COR-L47 (cell line): ENCODE measurements at places on chromosomes 4 and X.

DNA sequence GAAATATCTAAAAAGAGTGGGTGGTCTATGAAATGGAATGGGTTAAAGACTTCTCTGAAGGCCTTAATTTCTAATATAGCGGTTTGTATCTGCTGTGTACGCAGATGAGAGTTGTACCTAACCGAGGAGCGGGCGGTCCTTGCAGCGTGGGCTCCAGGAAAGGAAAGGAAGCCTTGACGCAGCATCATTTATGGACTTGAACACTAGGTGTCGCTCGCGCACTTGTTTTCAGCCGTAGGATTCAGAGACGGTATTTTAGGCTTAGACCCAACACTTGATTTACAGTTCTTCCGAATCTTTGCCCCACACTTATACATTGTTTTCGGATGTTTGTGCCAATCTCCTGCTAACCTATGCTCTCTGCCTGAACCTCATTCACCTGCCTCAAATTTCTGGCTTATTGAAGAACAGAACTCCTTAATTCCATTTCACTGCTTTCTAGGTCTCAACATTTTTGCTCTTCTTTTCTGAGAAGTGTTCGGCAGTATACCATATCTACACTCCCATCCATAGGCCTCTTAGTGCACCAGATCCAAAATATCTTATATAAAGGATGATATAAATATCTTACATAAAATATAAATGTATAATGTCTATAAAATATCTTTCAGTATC, 48.9 kb upstream of the AADAT start:
- peak; percentile 58 for DNase-seq

DNA sequence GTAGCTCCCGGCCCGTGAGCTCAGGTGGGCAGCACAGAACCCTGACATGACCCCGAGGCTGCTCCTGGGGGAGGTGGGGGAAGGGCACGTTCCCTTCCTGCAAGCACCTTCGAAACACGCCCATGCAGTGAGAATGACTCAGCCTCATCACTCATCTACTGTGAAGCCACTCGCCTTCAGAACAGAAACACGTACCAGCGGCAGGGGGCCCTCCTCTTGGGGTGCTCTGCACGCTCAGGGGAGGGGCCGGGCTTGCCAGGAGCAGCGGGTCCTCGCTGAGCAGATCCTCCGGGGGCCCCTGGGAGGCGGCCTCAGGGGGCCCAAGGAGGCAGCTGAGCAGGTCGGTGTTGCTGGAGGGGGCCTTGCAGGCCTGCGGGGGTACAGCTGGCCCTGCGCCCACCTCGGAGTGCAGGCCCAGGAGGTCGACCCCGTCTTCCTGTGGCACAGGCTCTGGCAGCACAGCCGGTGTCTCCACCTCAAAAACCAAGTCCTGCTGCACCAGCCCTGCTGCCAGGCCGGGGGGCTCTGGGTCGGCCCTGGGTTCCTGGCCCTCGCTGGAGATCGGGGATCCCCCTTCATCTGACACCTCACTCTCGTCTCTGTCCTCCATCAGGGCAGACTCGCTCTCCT, 40.9 kb upstream of the CPLX1 start:
- no peak for DNase-seq

GRCh38 chrX:129549124-129549523, 9.1 kb downstream of the OCRL start:
- no peak for DNase-seq

GRCh38 chrX:147832707-147833348, 78.9 kb upstream of the FMR1 start:
- DNase-seq = no peak

DNA sequence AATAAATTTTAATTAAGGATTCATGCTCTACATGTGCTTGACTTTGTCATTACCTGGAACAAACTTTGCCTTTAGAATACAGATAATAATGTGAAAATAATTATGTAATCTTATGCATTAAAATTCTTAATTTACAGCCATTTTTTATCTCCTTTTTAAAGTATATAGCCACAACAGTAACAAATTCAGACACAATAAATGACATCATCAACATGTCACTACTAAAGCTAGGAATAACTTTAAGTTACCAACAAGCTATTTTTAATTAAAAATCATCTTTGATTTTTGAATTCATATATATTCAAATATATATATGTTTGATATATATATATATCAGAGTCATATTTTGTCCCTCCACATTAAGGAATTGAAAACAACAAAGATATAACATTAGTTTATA, 107.7 kb downstream of the MAD2L1 start:
- DNase-seq = no peak

- no peak for DNase-seq
Observed at GRCh38 chr4:996997-997374, 3.8 kb upstream of the SLC26A1 start.

DNA sequence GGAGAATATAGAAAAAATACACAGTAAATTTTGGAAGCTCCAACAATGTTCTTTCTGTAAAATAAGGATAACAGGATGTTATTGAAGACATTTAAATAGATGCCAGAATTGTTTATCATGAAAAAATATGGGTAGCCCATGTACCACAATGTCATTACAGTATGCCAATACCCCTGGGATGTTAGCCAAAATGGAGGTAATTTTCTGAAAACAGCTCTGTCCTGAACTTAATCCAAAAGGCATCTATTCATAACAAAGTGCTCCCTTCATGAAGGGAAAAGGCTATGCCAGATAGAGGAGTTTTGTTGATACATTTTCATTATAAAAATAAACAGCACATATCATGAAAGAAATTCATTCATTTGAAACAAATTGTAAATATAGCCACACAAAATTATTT, 1902.6 kb upstream of the AGA start:
- no peak for DNase-seq

DNA sequence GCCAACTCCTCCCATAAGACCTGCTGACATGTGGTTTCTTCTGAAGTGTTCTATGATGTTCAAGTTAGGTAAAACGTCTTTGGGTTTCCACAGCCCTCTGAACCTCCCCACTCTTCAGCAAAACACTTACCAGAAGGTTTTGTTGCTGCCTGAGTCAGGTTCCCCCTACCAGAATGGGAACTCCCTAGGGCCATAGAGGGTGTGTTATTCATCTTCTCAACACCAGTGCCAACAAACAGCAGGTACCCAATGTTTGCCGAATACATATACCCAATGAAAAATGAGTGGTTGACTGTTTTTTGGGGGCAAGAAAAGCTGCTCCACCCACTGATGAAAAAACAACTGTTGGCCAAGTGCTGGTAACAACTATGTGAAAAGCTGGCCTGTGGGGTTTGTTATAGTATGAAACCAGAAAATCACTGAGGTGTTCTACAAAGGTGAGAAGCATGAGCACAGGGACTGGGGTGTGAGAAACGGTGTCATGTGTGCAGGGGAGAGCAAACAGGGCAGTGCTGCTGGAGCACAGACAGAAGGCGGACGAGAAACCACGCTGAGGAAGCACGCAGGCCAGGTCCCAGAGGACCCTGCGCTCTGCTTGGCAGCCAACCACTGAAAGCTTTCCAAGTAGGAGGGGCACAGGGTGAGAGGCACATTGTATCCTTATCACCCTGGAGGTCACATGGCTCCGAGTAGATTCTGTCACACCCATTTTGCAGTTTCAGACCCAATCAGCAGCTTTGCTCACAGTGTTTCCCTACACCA, 28.8 kb downstream of the ATP8A1 start:
- DNase-seq = no peak

GRCh38 chr4:163367651-163368050, 24.0 kb downstream of the NPY5R start:
- no peak for DNase-seq

DNA sequence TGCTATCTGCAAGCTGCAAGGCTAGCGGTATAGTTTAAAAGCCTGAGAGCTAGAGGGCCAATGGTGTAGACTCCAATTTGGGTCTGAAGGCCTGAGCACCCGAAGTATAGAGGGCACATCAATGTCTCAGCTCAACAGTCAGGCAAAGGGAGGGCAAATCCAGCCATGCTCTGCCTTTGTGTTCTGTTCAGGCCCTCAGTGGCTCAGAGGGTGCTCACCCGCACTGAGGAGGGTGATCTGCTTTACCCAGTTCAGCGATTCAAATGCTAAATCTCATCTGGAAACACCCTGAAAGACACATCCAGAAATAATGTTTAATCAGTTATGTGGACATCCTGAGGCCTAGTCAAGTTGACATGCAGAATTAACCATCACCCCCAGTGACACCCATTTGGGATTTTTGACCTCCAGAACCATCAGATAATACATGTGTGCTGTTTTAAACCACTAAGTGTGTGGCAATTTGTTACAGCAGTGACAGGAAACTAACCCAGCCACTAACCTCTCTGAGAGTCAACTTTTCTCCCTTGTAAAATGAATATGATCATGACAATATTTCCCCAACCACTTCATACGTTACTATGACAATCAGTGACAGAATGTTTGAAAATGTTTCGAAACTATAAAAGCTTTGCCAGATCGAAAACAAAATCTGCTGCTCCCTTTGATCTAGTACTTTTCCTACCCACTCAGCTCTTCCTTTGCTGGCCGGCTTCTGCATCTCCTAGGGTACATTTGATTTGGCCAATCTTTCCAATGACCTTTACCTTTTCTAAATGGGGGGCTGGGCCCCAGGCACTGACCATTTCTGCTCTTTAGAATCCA, 8.4 kb upstream of the TBL1X start:
- no peak for DNase-seq

GRCh38 chr4:147749811-147750321, 18.0 kb downstream of the ARHGAP10 start:
- DNase-seq = peak; percentile 24

GRCh38 chr4:73575660-73576059, 44.6 kb downstream of the RASSF6 start:
- DNase-seq = no peak

DNA sequence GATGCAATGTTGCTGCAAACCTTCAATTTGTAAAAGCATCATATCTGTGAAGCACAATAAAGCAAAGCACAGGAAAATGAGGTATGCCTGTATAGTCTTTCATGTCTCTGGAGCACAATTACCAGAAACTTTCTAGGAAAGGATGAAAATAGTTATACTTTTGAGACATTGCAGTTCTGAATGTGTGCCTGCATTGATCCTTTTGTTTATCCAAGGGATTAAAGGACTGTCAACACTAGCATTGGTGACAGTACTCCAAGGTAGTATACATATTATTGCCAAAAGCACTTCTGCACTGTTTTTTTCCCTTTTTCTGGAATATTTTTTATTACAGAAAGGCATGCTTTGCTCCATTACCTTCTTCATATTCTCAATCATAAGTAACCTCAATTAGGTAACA, 476.0 kb downstream of the GABRG1 start:
- DNase-seq = no peak

GRCh38 chr4:15006416-15007024, 4.2 kb downstream of the CPEB2 start:
- no peak for DNase-seq

- DNase-seq = peak; percentile 84
Observed at GRCh38 chr4:78601013-78601412, 49.4 kb downstream of the ANXA3 start.

- DNase-seq = no peak
Observed at GRCh38 chr4:6802626-6803025, 20.1 kb downstream of the KIAA0232 start.

DNA sequence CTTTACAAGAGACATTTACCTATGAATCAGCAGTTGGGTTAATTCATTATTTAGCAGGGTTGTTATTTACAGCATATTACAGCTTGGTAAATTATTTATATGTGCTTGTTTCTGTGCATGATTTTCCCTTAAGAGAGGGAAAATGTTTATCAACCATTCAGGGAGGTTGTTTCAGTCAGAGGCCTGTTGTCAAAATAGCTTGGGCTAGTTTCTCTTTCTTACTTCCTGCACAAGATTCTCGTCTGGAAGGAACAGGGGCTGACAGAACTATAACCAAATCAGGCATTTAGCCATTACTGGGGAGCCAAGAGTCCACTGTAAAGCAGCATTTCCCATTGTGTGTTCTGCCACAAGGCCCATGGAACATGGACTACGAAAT, 135.8 kb downstream of the HS6ST2 start:
- no peak for DNase-seq

DNA sequence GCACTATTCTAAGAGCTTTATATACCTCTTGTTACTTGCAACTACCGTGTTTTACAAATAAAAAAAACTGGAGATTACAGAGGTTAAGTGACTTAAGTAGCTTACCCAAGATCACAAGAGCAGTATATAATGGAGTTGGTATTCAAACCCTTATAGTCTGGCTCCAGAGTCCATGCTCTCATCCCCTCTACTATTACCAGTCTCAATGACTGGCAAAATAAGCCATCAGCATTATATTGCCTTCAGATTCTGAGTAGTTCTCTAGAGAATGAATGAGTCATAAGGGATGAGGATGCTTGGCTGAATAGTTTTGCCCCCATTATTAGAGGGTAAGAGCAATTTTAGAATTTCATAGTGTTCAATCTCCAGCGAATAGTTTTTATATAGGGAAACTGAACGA, 170.1 kb upstream of the ATOH1 start:
- DNase-seq = no peak

DNA sequence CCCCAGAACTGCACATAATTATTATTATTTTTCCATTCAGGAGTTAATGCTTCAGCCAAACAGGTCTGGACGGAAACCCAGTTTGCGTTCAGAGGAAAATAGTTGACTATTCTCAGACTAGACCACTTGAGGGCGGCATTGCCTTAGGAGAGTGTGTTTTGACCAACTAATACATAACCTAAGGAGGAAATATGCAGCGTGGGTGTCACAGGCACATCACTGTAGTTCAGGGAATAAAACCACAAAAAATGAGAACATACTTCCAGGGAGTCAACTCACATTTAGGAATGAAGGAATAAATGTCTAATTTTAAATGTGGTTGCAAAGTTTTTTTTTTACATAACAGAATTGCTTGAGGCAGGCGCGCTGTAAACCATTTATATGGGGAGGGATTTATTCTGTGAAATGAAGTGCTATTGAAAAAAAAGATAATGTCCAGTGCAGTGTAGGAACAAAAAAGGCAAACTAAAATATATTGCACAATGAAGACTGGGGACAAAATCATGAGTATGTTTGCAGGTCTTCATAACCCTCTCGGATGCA, 93.3 kb downstream of the SYNPO2 start:
- peak; percentile 77 for DNase-seq

- no peak for DNase-seq
Observed at GRCh38 chr4:124685851-124686250, 26.7 kb downstream of the ANKRD50 start.

GRCh38 chr4:184940500-184940899, 77.8 kb upstream of the HELT start:
- DNase-seq = no peak

DNA sequence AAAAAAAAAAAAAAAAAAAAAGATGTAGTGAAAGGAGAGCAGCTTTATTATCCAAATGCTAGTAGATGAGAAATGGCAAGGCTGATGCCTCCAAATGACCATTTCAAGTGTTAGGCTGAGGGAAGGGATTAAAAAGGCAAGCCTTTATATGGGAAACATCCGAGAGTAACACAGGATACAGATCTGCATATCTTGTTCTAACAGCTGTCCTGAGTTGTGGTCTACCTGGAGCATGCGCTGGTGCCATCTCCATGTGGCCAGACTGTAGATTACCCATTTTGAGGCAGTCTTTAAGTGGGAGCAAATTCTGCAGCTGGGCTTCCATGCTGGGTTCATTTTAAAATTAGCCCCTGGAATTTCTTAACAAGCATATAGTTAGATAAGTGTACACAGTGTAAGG, 26.0 kb upstream of the ELF2 start:
- no peak for DNase-seq

GRCh38 chr4:161604516-161605300, 559.1 kb downstream of the FSTL5 start:
- DNase-seq = no peak

GRCh38 chr4:779555-779954, 46.4 kb downstream of the CPLX1 start:
- DNase-seq = no peak

GRCh38 chr4:38233727-38234480, 273.7 kb downstream of the PTTG2 start:
- no peak for DNase-seq

GRCh38 chr4:70903291-70903603, 1.1 kb downstream of the MOB1B start:
- no peak for DNase-seq
